ENCODE measurements at places on chromosomes 5 and 9.

DNA sequence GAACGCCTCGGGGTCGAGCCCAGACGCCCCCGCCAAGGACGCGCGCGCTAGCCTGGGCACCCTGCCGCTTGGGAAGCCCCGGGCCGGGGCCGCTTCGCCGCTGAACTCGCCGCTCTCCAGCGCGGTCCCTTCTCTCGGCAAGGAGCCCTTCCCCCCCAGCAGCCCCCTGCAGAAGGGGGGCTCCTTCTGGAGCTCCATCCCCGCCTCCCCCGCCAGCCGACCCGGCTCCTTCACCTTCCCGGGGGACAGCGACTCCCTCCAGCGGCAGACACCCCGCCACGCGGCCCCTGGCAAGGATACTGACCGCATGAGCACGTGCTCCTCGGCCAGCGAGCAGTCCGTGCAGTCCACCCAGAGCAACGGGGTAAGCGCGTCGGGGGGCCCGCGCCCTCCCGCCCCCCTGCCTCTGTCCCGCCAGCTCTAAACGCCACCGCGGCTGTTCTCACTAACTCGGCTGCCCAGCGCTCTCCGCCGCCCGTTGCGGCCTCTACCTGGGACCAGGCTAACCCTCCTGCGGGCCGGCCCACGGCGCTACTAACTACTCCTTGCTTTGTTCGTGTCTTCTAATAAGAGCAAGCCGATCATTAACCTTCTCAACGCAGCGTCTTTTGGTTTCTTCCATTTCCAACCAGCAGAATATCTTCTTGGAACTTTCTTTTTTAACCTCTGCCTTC, 93.6 kb upstream of the OTULINL start:
- peak; percentile 68 for DNase-seq

DNA sequence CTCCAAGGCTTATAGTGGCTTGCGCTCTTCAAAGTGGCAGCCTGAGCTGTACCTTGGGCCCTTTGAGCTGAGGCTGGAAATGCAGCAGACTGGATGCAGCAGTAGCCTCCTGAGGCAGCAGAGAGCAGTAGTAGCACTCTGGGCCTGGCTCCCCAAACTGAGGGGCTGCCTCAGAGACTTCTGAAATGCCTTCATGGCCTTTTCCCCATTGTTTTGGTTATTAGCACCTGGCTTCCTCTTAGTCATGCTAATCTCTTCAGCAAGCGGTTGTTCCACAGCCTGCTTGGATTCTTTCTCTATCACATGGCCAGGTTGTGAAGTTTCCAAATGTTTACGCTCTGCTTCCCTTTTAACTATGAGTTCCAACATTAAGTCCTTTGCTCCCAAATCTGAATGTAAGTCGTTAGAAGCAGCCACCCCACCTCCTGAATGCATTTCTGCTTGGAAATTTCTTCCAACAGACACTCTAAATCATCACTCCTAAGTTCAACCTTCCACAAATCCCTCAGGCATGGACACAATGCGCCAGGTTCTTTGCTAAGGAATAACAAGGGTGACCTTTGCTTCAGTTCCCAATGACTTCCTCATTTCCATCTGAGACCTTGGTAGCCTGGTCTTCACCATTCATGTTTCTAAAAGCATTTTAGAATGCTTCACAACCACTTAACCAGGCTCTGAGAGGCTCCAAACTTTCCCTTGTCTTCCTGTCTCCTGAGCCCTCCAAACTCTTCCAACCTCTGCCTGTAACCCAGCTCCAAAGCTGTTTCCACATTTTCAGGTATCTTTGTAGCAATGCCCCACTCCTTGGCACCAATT, 145.8 kb downstream of the ZDHHC21 start:
- peak; percentile 97 for DNase-seq

DNA sequence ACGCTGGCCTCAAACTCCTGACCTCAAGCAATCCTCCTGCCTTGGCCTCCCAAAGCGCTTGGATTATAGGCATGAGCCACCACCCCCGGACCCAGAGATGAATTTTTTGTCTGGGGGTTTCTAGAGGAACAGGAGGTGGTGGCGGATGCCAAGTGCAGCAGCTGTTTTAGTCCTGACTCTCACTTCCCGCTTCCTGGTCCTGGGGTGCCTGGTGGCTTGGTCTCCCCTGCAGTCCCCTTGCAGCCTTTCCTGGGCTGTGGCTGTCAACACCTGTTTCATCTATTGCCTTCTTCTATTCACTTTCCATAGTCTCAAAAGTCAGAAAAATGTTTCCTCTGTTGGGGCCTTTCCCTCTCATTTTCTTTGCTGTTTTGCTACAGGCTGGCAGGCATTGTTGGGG, 6.5 kb upstream of the NHP2 start:
- DNase-seq = no peak

DNA sequence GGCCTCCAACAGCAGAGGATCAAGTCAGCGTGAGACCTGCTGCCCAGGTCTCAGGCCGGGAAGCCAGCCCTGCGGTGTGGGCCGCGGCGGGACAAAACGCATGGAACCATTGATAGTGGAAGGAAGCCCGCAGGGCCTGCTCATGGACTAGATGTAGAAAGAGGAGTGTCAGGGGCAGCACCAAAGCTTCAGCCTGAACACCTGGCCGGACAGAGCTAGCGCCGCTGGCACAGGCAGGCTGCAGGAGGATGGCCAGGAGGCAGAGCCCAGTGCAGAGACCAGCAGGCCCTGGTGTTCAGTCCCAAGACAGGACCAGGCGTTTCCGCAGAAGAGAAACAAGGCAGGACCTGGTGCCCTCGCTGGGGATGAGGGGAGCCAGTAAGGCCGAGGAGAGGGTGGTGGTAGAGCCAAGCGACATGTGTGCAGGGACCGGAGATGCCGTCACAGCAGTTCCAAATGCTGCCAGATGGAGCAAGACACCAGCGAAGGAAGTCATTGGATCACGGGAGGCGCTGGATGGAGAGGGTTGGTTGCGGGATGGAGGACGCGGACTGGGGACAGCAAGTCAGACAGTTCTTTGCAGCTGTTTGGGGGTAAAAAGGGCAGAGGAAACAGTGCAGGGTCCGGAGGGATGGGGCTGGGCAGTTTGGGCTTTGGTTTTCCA, 42.1 kb upstream of the OLFM1 start:
- no peak for DNase-seq

GRCh38 chr5:35849860-35850259, 6.8 kb upstream of the IL7R start:
- DNase-seq = no peak

DNA sequence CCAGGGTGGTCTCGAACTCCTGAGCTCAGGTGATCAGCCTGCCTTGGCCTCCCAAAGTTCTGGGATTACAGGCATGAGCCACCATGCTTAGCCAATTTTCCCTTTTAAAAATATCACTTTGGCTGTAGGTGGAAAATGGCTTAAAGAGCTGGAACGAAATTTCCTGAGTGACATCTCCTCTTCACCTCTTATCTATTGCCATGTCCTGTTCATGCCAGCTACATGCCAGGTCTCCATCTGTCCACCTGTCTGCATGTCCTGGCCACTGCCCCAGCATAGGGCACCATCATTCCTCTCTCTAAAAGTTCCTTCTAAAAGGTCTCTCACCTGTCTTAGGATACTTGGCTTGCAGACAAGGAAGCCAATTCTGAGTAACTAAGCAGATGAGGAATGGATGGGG, 2.8 kb upstream of the GRK6 start:
- no peak for DNase-seq

- peak; percentile 36 for DNase-seq
These were observed 1.6 kb upstream of the TGFBR1 start for GRCh38 chr9:99103054-99103895.

DNA sequence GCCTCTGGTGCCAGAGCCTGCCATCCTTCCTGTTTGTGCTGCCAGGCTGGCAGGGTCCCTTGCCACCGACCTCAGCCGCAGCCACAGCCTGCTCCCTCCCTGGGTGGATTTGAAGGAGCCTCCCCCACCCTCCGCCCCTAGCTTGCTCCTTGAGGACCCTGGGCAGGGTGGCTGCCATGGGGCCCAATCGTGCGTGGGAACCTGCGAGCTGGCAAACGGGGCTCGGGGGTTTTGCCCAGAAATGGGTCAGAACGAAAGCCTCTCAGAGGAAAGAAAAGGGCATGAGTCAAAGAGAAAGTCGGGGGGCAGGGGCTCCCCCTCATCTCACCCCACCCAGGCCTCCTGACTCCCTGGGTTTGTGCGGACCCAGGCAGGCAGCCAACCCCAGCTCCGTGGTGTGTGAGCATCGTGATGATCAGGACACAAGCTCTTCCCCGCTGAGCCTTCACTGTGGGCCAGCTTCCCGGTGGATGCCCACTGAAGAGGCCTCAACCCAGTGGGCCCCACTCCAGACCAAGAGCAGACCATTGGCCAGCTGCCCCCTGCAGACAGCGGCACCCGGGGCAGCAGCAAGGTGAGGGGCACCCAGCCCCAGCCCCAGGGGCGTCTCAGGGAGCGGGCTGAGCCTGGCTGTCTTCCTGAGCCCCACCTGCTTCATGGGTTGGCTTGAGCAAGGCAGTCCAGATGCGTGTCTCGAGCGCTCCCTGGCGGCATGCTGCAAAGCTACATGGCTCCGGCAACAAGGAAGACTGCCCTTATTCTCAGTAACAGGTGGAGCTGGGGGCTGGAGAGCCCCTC, 3.0 kb upstream of the FUT7 start:
- peak; percentile 91 for DNase-seq

- no peak for DNase-seq
These were observed 374.9 kb downstream of the PSAT1 start for GRCh38 chr9:78671785-78672184.

- no peak for DNase-seq
These were observed 39.4 kb upstream of the MAP1B start for GRCh38 chr5:72067682-72068470.

GRCh38 chr5:154287136-154287535, 96.6 kb downstream of the GALNT10 start:
- DNase-seq = peak; percentile 48

DNA sequence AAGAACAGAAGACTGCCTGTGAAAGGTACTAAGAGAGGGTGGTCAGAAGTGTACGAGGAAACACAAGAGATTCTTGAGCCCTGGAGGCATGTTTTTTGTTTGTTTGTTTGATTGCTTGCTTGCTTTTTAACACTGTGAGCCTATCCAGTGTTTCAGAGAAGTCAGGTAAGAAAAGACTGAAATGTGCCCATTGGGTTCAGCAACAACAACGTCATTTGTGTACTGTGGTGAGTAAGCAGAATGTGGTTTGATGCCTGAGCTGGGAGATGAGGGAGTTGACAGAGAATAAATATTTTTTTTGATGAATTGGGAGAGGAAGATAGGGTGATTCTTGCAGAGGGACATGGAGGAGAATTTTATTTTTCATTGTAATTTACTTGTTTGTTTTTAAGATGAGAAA, 73.1 kb downstream of the RPS23 start:
- DNase-seq = no peak

DNA sequence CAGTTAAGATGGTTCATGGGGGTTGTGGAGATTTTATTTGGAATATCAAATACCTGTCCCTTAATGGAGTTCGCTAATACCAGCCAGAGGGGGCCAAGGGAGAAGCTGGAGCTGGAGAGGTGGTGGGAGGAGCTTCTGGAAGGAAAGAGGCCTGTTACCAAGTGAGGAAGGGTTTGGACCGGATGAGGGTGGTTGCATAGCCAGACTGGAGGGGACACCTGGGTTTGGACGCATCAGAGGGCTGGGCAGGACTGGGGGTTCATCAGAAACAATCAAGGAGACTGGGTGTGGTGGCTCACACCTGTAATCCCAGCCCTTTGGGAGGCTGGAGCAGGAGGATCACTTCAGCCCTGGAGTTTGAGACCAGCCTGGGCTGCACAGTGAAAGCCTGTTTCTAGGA, 111.8 kb upstream of the IER5L start:
- DNase-seq = no peak

GRCh38 chr9:31078175-31078574, 1306.3 kb upstream of the ACO1 start:
- DNase-seq = no peak

GRCh38 chr5:121019106-121019505, 555.0 kb downstream of the PRR16 start:
- DNase-seq = no peak

GRCh38 chr9:135926402-135927194, 19.3 kb upstream of the CAMSAP1 start:
- no peak for DNase-seq

All from H9 (cell line).